ENCODE measurements at places on chromosomes 11 and 22.

DNA sequence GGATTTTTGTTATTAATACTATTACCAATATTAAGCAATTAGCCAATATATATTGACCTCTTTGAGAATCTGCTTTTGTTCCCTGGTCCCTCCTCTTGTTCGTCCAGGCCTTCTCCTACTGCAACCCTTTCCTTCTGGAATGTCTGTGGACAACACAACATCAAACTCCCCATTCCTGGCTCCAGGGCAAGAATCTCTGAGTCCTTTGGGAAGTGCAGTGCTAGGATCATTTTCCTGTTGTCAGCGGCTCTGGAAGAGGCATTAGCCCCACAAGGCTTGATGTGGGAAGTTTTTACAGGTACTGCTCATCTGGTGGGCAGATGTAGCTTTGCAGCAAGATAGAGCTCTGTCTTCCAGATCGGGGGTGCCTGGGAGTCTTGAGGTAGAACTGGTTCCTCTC, 74.3 kb downstream of the RPUSD4 start:
- no peak for DNase-seq

- DNase-seq: no peak
Observed at GRCh38 chr11:128625326-128625725, 38.0 kb upstream of the ETS1 start.

- no peak for DNase-seq
Observed at GRCh38 chr11:77799338-77799737, 21.2 kb downstream of the RSF1 start.

DNA sequence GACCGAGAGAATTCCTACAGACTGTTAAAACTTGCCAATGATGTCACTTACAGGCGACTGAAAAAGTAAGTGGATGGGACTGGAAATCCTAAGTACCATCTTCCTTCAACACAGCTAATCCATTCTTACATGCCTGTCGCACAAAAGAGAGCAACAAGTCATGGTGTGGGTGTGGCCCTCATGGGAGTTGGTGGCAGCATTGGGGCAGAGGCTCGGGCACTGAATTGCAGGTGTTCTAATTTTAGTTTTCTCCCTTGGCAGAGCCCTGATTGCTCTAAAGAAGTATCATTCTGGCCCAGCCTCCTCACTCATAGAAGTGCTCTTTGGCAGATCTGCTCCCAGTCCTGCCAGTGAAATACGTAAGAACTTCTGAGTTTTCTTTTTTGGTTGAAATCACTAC, 4.6 kb downstream of the IGHMBP2 start:
- DNase-seq: no peak

DNA sequence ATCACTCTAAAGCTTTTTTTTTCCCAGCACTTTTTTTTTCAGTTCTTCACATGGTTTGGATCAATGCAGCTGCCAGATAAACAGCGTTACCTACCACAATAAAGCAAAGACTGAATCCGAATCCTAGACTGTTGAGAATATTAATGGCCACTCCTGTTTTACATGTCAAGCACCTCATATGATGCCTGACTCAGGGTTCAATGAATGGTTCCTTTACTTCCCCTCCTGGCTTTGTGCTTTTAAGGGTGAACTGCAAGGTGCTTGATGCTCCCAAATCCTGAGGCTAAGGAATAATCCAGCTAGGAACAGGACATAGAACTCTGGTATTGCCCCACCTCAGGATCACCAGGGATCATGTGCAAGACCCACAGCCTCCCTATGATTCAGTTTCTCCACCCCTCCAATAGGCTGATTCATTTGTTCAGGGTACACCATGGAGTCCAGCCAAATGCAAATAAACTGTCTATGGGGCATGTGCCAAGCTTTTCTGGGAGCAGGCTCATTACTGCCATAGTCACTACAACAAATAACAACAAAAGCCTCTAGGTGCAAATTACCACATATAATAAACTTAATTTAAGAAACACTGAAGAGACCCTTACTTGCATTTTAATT, 104.3 kb downstream of the GAB2 start:
- no peak for DNase-seq

DNA sequence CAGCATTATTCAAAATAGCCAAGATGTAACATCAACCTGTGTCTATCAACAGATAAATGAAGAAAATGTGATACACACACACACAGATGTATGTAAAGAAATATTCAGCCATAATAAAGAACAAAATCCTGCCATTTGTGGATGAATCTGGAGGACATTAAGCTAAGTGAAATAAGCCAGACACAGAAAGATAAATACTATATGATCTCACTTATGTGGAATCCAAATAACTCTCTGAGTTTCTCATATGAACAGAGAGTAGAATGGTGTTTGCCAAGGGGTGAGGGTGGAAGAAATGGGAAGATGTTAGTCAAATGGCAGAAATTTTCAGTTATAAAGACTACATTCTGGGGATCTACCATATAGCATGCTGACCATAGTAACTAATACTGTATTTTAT, 224.2 kb downstream of the GUCY1A2 start:
- DNase-seq: no peak

- DNase-seq: no peak
Observed at GRCh38 chr11:19251577-19251976, 10.8 kb upstream of the E2F8 start.

DNA sequence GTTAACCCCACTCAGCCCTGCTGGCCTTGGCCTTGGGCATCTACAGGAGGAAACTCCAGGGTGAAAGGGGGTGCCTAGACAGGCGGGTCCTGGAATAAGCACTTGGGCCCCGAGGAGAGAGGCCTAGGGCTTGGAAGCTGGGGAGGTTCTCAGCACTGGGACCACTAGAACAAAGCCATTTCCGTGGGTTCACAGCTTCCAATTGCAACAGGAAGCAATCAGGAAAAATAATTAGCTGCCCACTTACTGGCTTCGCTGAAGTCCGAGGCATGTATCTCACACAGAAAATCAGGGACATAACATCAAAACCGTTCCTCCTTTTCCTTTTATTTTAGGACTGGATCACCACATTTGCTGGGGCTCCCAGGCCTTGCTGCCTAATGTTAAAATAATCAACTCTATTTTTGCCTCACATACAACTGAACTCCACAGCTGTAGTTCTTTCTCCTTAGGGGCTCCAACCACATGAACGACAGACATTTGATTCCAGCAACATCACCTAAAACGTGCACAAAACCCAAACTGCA, 161.1 kb upstream of the GRK3 start:
- DNase-seq: no peak

DNA sequence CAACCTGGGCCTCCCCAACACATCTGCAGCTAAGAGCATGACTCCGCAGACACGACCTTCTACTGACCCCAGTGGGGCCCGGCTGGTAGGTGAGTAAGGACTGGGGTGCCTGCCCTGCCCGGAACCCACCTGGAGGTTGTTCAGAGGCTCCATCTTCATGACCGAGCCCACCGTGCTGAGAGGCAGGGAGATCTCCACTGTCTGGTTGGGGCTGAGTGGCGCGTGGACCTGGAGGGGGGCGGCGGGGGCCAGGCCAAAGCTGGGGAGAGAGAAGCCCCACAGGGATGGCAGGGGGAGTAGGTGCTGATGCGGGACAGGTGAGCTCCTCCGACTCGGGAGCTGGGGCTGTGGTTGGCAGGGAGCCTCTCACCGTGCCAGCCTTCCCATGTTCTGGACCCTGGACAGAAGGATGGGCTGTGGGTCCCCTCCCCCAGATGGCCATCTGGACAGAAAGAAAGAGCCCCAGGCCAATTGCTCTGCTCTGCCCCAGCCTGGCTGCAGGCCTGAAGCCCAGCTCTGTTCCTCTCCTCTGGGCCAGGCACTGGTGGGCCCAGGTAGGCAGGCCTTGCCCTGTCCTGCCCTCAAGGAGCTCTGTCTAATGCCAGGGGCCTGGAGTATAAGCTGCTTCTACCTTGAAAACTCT, 16.3 kb upstream of the RASL10A start:
- DNase-seq: no peak

DNA sequence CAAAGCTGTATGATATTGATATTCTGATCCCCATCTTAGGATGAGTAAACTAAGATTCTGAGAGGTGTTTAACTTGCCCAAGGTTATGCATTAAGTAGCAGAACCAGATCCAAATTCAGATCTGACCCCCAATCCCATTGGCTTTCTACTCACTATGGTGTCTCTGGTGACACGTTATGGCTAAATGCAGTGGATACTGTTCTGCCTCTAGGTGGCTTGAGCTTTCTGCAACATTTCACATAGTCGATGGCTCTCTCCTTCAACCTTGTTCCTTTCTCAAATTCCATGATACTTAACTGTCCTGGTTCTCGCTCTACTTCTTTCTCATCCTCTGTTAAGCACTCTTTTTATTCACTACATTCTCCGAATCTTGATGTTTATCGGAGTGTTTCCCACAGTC, 9.4 kb downstream of the C11orf97 start:
- no peak for DNase-seq

DNA sequence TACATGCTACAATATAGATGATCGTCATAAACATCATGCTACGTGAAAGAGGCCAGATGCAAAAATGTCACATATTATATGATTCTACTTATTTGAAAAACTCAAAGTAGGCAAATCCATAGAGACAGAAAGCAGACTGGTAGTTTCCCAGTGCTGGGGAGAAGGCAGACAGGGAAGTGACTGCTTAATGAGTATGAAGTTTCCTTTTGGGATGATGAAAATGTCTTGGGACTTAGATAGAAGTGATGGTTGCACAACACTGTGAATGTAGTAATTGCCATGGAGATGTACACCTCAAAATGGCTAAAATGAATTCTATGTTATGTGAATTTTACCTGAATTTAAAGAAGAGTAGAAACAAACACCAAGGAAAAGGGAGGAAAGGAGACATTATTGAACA, 45.2 kb upstream of the EHF start:
- no peak for DNase-seq

All from CD4-positive, alpha-beta T cell treated with Interleukin-21 for 1 hour (primary cell).